ENCODE measurements at places on chromosomes 1 and 21. TPM values are rescaled to one million over a fixed set of nuclear protein-coding genes. Genes with fewer than 3 reads are reported as not detected.

DNA sequence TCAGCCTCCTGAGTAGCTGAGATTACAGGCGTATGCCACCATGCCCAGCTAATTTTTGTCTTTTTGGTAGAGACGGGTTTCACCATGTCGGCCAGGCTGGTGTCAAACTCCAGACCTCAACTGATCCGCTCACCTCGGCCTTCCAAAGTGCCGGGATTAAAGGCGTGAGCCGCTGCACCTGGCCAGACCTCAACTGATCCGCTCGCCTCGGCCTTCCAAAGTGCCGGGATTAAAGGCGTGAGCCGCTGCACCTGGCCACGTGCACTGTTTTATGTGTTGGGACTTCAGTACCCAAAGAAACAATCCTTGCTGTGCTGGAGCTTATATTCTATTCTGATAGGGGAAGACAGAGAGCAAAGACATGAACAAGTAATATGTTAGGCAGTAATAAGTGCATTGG is 10.1 kb downstream of the TRAF5 start:
- no peaks in the 10 kb centered on the region for H3K36me3 ChIP-seq
- no peaks in the 10 kb centered on the region for H3K27me3 ChIP-seq
- no peak overlapping the region for H3K4me3 ChIP-seq
- DNase-seq: no peak
- H3K27ac ChIP-seq: no peak overlapping the region

The CHODL gene
- total RNA-seq: not detected

- DNase-seq: no peak
- H3K27ac ChIP-seq: no peak overlapping the region
- H3K4me3 ChIP-seq: no peak overlapping the region
- H3K4me1 ChIP-seq: no peaks in the 10 kb centered on the region
- no peaks in the 10 kb centered on the region for H3K36me3 ChIP-seq
- H3K27me3 ChIP-seq: no peaks in the 10 kb centered on the region
Observed at GRCh38 chr1:11151114-11151513, 38.0 kb upstream of the ANGPTL7 start.

DNA sequence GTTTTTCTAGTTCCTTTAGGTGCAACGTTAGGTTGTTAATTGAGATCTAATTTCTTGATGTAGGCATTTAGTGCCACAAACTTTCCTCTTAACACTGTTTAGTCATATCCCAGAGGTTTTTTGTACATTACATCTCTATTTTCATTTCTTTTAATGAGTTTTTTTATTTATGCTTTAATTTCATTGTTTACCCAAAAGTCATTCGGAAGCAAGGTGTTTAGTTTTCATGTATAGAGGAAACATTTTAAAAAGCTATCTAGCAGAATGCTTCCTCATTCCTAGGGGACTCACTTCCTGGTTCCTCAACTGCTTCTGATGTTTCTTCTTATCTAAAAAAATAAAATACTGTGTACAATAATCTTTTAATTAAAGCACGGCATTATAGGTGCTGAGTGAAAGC is 307.2 kb upstream of the CAMK1G start:
- no peaks in the 10 kb centered on the region for H3K36me3 ChIP-seq
- no peak overlapping the region for H3K27ac ChIP-seq
- no peaks in the 10 kb centered on the region for H3K4me1 ChIP-seq
- no peak overlapping the region for H3K4me3 ChIP-seq

The OR6K3 gene
- total RNA-seq: not detected

DNA sequence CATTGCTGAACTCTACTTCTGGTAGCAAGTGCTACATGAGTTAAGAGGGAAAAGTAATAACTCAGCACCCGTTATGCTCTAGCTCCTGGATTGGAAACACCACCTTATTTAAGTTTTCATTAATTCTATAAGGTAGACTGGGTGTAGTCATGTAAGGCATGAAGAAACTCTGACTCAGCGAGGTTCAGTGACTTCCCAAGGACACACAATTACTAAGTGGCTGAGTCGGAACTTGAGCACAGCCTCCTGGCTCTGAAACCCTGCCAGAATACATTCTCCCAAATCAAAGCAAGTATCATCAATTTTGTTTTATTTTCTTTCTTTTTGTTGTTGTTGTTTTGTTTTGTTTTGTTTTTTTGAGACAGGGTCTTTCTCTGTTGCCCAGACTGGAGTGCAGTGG is 29.1 kb upstream of the SCCPDH start:
- no peaks in the 10 kb centered on the region for H3K27me3 ChIP-seq
- H3K27ac ChIP-seq: peak overlapping the region; percentile 61
- no peak overlapping the region for H3K4me3 ChIP-seq
- no peaks in the 10 kb centered on the region for H3K36me3 ChIP-seq
- peak; percentile 74 for DNase-seq
- peaks cover 7% of the 10 kb centered on the region for H3K4me1 ChIP-seq

The TSPEAR gene
- not detected for total RNA-seq

DNA sequence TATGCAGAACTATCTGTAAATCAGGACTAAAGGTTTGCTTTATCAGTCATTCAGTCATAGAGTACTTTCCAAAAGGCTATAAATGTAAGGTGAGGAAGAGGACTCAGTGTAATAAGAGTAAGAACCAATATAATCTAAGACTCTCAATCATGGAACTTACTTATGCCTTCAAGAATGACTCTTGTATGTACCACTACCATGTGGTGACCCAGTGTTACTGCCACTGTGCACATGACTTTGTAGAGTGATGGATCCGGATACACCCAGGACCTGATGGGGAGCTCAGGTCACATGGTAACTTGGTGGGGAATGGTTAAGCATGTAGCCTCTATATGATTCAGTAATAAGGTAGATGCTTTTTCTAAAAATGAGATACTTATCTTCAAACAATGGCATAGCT is 2099.8 kb downstream of the MRPL39 start:
- H3K27ac ChIP-seq: no peak overlapping the region
- H3K27me3 ChIP-seq: no peaks in the 10 kb centered on the region
- no peak overlapping the region for H3K4me3 ChIP-seq
- H3K4me1 ChIP-seq: no peaks in the 10 kb centered on the region
- H3K36me3 ChIP-seq: no peaks in the 10 kb centered on the region

The OR2T12 gene
- not detected for total RNA-seq

- no peak overlapping the region for H3K4me3 ChIP-seq
- H3K27me3 ChIP-seq: no peaks in the 10 kb centered on the region
- DNase-seq: no peak
- no peak overlapping the region for H3K27ac ChIP-seq
- peaks cover 5% of the 10 kb centered on the region for H3K4me1 ChIP-seq
Observed at GRCh38 chr1:200432586-200432985, 22.8 kb upstream of the ZNF281 start.

- H3K27me3 ChIP-seq: no peaks in the 10 kb centered on the region
- DNase-seq: no peak
- H3K36me3 ChIP-seq: no peaks in the 10 kb centered on the region
Observed at GRCh38 chr1:40820911-40821693, 37.5 kb downstream of the KCNQ4 start.

- H3K27ac ChIP-seq: no peak overlapping the region
- no peak for DNase-seq
- H3K36me3 ChIP-seq: no peaks in the 10 kb centered on the region
- H3K4me1 ChIP-seq: no peaks in the 10 kb centered on the region
Observed at GRCh38 chr1:216113181-216113580, 310.1 kb downstream of the USH2A start.

The INSRR gene
- 0.41 TPM for total RNA-seq

The HAX1 gene
- total RNA-seq: 94.3 TPM

DNA sequence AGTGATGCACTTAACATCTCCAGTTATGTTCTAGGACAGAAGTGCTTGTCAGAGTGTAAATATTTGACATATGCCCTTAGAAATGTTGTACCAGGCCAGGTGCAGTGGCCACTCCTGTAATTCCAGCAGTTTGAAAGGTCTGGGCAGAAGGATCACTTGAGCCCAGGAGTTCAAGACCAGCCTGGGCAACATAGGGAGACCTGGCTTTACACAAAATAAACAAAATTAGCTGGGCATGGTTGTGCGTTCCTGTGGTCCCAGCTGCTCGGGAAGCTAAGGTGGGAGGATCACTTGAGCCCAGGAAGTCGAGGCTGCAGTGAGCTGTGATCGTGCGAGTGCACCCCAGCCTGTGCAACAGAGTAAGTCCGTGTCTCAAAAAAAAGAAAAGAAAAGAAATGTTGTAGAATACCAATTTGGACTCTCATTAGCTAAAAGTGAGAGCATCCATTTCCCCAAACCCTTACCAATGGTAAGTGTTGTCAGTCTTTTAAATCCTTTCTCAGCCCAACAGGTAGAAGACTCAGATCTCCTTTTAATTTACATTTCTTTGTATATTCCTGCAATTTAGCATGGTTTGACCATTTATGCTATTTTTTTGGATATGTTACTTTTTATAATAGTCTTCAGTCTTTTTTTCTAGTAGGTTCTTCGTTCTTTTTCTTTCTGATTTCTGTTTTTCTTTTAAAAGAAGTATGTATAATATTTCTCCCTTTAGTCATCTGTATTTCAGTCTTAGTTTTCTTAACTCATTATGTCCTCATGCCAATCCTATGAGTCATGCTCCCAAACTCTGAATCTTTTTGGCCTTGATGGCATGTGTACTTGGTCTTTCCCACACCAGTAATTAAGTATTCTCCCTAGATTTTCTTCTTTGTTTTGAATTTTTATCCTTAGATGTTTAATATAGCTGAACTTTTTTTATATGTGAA is 74.4 kb downstream of the CAMTA1 start:
- no peaks in the 10 kb centered on the region for H3K27me3 ChIP-seq
- H3K27ac ChIP-seq: peak overlapping the region; percentile 45
- no peaks in the 10 kb centered on the region for H3K36me3 ChIP-seq
- peak; percentile 65 for DNase-seq

DNA sequence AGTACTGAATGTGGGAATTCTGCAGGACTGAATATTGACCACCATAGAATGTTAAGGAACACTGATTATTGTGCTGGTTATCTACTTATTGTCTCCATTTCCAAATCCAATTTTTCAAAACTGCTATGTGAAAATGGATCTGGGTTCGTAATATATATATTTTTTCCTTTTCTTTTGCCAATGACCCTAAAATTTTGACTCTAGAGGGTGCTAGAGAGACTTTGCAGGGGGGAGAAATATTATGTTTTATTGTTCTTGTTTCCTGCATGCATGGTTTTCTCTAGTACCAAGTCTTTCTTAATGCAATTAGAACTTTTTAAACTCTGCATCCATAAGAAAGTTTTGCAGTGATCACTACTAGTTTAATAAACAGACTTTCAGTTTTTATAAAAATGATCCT is 1256.9 kb downstream of the BRINP3 start:
- H3K4me3 ChIP-seq: no peak overlapping the region
- no peak overlapping the region for H3K27ac ChIP-seq
- no peaks in the 10 kb centered on the region for H3K27me3 ChIP-seq
- no peaks in the 10 kb centered on the region for H3K4me1 ChIP-seq
- no peak for DNase-seq
- no peaks in the 10 kb centered on the region for H3K36me3 ChIP-seq

- DNase-seq: no peak
- no peaks in the 10 kb centered on the region for H3K36me3 ChIP-seq
- no peak overlapping the region for H3K27ac ChIP-seq
- no peak overlapping the region for H3K4me3 ChIP-seq
Observed at GRCh38 chr1:91546301-91546581, 45.6 kb downstream of the CDC7 start.

The CYP4X1 gene
- total RNA-seq: 2.9 TPM

- H3K36me3 ChIP-seq: no peaks in the 10 kb centered on the region
- H3K27ac ChIP-seq: no peak overlapping the region
- no peak overlapping the region for H3K4me3 ChIP-seq
- H3K4me1 ChIP-seq: peaks cover 11% of the 10 kb centered on the region
Observed at GRCh38 chr1:54768093-54768492, 3.8 kb upstream of the PARS2 start.

The NUDT4B gene
- not detected for total RNA-seq

The CNTN2 gene
- total RNA-seq: 0.08 TPM

The PRDM16 gene
- not detected for total RNA-seq

The NR5A2 gene
- 0.46 TPM for total RNA-seq

DNA sequence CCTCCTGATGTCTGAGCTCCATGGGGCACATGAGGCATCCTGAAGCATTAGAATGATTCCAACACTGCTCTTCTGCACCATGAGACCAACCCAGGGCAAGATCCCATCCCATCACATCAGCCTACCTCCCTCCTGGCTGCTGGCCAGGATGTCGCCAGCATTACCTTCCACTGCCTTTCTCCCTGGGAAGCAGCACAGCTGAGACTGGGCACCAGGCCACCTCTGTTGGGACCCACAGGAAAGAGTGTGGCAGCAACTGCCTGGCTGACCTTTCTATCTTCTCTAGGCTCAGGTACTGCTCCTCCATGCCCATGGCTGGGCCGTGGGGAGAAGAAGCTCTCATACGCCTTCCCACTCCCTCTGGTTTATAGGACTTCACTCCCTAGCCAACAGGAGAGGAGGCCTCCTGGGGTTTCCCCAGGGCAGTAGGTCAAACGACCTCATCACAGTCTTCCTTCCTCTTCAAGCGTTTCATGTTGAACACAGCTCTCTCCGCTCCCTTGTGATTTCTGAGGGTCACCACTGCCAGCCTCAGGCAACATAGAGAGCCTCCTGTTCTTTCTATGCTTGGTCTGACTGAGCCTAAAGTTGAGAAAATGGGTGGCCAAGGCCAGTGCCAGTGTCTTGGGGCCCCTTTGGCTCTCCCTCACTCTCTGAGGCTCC is 11.1 kb upstream of the RASSF5 start:
- no peak overlapping the region for H3K27ac ChIP-seq
- no peaks in the 10 kb centered on the region for H3K36me3 ChIP-seq
- no peaks in the 10 kb centered on the region for H3K27me3 ChIP-seq

GRCh38 chr1:60891281-60891680 is 191.1 kb upstream of the NFIA start:
- no peak overlapping the region for H3K27ac ChIP-seq
- no peak for DNase-seq
- H3K4me1 ChIP-seq: no peaks in the 10 kb centered on the region
- no peak overlapping the region for H3K4me3 ChIP-seq

DNA sequence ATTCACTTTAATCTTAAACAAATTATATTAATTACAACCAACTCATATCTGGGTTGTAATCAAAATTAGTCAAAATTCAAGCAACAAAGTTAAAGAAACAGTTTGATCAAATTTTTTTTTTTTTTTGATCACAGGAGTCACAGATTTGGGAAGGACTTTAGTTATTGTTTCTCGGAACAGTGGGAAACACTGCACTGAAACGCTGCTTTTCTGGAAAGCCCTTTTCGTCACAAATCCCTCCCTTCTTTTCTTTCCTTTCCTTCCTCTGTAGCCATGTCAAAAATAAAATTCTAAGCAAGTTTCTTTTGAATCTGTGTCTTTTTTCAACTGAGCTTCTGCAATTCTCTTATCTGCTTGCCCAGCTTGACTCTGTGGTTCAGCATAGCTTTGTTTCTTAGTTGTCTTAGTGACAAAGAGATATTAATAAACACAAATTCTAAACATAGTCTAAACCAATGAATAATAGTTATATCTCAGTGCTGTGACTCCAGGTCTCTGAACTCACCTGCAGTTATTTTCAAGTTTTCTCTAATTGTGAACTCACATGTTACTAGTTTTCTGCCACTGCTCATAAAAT is 53.8 kb downstream of the PTGS2 start:
- no peaks in the 10 kb centered on the region for H3K36me3 ChIP-seq
- no peaks in the 10 kb centered on the region for H3K27me3 ChIP-seq
- H3K4me1 ChIP-seq: no peaks in the 10 kb centered on the region
- no peak for DNase-seq
- H3K27ac ChIP-seq: no peak overlapping the region
- no peak overlapping the region for H3K4me3 ChIP-seq

The FAM72A gene
- total RNA-seq: 4.6 TPM

- DNase-seq: no peak
- no peak overlapping the region for H3K27ac ChIP-seq
- H3K4me3 ChIP-seq: no peak overlapping the region
- H3K27me3 ChIP-seq: no peaks in the 10 kb centered on the region
- no peaks in the 10 kb centered on the region for H3K4me1 ChIP-seq
- no peaks in the 10 kb centered on the region for H3K36me3 ChIP-seq
Observed at GRCh38 chr1:178075333-178075732, 18.6 kb upstream of the RASAL2 start.

Data from adrenal gland (tissue), 19 donors.